Adipocyte (in vitro differentiated cells): ENCODE measurements at places on chromosomes 7 and 10.

- DNase-seq = no peak
Measured at GRCh38 chr10:34555653-34556052, 259.4 kb downstream of the PARD3 start.

DNA sequence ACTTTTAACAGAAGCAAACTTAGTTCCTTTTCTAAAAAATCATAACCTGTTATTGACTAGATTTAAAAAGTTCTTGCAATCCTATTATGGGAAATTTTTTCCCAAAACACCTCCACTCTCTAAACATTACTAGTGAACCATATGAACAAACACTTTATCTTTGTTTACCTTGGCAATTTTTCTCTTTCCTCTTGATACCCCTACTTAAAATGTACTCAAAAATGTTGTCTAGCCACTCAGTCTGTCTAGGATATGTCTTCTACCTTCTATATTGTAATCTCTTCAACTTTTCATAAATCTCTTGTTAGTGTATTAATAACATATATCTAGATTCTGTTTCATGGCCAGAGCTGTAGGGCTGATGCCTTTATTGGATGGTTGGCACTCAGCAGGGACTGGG, 630.0 kb upstream of the GRM3 start:
- DNase-seq = no peak

DNA sequence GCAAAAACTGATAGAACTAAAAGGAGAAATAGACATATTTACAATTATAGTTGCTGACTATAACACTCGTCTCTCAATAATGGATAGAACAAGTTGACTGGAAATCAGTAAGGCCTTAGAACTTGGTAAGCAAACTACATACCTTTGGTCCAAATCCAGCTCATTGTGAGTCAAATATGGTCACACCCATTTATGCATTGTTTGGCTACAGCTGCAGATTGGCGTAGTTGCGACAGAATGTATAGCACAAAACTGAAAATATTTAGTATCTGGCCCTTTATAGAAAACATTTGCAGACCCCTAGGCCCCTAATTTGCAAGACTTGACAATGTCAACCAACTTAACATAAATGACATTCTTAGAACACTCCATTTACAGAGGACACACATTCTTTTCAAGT, 103.6 kb upstream of the EGR2 start:
- no peak for DNase-seq

- DNase-seq = no peak
Measured at GRCh38 chr10:90218846-90219245, 517.5 kb downstream of the KIF20B start.

DNA sequence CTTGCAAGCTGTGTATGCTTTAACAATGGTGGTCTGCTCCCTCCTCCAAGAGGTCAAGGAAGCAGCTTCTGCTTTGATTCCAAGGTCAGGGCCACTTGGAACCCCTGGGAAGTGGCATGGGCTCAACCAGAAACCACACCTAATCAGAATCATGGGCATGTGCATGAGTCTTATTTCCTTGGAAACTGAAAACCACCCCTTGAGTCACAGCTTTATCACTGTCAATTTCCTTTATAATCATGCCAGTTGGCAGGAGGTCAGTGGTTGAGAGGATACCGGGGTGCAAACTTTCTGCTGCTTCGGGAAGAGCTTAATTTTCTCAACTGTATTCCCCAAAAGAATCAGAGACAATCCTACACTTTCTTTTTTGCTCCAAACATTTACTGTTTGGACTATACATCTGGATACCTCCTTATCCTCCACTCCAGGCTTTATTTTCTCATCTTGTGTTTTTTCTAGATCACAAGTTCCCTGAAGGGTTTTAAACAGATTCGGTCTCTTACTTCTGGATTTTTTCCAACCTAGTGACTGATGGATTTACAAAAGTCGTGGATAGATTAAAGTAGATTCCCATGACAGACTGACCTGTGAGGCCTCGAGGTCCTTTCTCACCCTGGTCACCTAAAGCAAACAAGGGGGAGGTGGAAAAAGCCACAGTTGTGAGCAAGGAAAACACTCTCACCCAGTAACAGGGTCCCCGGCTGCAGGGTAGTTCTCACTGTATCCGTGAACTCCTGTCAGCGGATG, 36.0 kb downstream of the COL17A1 start:
- peak; percentile 16 for DNase-seq

DNA sequence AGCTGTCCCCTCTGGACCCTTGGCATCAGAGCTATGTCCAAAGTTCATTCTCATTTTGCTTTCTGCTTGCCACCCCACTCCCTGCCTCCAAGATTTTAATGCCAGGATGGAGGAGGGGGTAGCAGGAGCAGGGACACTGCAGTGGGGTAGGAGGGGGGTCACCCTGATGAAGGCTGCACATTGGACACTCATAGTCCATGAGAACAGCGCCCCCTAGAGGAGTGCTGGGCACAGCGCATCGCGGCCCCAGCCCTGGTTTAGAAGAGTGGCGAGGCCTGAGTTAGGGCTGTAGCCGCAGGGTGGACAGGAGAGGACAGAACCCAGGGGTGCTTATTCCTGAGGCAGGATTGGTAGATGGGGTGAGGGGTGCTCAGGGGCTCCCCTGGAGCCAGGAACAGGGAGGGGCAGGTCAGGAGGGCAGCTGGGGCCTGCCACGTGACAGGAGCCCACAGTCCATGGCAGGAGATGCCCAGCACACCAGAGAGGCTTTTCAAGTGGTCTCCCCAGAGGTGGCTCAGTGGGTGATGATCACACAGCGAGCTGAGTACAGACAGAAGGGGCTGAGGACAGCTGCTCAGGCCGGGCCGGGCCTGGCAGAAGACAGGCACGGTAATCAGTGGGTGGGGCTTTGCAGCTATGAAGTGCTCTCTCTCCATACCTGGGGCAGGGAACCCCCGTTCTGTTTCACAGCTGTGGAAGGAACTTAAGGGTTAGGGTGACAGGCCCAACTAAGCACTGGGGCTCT, 71.4 kb downstream of the NEURL1 start:
- no peak for DNase-seq

GRCh38 chr10:73206385-73206784, 38.5 kb downstream of the FAM149B1 start:
- no peak for DNase-seq

GRCh38 chr7:192701-193480, 520 bp downstream of the FAM20C start:
- DNase-seq = peak; percentile 61

GRCh38 chr10:6002809-6003510, 25.6 kb upstream of the IL15RA start:
- no peak for DNase-seq

DNA sequence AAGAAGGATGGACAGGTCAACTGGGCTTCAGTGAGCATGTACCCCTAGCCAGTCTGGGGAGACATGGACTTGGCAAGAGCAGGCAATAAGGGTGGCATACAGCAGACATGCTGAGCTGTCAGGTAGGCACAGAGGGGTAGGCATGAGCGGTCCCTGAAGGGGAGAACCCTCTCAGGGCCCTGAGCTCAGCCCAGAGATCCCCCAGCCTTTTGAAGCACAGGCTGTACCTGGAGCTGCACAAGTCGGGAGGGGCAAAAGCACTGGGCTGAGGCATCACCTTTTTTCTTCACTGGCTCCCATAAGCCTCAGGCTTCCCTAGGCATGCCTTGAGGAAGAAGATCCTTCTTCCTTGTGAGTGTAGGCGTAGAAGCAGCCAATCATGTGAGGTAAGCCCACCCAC, 42.3 kb downstream of the ZNF727 start:
- DNase-seq = no peak

DNA sequence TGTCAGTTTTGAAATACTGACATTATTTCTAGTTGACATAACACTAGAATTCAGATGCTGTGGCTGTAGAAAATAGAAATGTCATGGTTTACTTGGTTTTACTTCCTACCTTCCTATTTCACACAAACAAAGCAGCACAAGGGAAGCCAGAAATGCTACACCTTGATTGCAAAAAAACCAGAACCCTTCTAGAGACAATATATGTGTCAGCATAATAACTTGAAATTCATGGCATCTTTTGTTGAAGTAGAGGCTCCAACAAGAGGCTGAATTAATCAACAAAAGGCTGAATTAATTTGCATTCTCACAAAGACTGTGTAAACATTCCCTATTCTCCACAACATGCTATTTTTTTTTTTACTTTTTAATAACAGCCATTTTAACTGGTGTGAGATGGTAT, 25.2 kb downstream of the ZNF117 start:
- DNase-seq = no peak

GRCh38 chr7:114916261-114916892, 5.5 kb upstream of the MDFIC start:
- DNase-seq = no peak

DNA sequence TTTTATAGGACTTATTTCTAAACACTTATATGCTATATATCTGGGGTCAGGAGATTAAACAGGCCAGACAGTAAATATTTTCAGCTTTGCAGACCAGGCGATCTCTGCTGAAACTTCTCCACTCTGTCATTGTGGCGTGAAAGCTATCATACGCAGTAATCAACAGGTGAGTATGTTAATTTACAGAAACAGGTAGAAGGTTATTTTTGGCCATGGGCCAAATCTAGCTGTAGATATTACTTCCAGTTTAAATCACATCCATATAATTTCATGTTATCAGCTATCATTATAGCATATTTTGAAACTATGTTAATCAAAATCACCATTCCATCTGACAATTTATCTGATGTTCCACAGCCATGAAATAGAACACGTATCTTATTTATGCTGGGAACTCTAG, 67.8 kb downstream of the GPR37 start:
- DNase-seq = no peak

- DNase-seq = no peak
Measured at GRCh38 chr10:4291990-4292389, 507.0 kb upstream of the KLF6 start.

GRCh38 chr7:80127412-80128160, 7.0 kb upstream of the GNAI1 start:
- no peak for DNase-seq

DNA sequence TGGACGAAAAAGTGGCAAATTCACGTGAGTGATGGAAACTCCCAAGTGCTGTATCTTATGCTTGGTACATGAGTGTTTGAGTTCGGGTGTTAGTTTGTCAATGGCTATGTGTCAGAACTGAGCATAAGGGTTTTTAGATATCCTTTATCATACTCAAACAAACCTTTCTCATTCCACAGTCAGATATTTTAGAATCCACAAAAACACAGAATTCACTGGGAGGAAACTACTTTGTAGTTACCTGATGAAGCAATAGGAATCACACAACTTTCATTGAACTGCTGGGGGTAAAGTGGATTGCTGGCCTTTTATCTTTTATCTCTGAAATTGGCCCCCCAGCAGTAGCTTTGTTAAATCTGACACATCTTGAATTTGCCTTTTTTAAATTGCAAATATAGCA, 64.0 kb downstream of the DKK1 start:
- no peak for DNase-seq

- no peak for DNase-seq
Measured at GRCh38 chr10:97134110-97134509, 51.6 kb downstream of the SLIT1 start.

DNA sequence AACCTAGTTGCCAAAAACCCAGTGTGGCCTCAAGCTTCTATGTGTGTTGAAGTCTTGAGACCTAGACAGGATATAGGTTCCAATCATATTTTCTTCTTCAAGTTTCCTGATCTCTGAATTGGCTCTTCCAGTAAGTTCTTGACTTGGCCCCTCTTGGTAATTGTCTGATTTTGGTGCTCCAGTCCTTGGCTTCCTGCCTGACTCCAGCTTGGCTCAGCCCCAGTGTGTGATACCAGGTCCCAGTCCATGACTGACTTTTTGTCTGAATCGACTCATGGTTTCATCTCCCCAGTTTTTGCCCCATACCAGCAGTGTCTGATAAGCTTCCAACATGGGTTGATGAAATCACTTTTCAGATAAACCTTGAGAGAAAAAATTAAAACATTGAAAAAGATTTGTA, 72.3 kb downstream of the FAS start:
- peak; percentile 28 for DNase-seq

DNA sequence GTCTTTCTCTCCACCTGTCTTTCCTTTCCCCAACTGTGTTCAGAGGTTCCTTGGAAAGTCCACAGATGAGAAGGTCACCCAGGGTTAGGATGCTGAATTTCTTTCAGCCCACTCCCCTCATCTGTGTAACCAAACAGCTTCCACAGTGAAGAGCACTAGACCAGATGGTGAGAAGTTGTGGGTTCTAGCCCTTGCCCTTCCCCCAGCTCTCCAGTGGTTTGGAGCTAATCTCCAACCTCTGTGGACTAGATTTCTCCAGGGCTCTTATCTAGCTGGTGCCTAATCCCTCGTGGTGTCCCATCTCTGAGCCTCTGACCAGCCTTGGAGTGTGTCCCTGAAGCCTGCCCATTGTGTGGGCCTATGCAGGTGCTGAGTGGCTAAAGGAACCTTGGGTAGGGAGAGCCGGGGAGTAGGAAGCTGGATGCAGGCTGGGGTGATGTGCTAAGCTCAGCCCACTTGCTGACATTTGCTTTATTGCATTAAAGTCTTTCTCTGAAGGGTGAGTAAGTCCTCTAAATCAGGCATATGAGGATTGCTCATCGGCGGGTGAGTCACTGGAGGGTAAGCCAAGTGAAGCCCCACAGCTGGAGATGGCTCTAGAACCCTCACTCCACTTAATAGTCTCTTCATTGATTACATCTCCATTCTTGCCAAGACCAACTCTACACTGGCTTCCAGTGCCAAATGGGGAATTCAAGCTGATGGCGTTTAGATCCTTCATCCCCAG, 14.9 kb downstream of the DUSP5 start:
- peak; percentile 72 for DNase-seq

GRCh38 chr10:17472481-17473227, 18.3 kb upstream of the ST8SIA6 start:
- DNase-seq = no peak

GRCh38 chr10:24249829-24250415, 41.0 kb downstream of the KIAA1217 start:
- DNase-seq = peak; percentile 7

- DNase-seq = no peak
Measured at GRCh38 chr7:48718731-48719378, 205.5 kb upstream of the CDC14C start.

- DNase-seq = no peak
Measured at GRCh38 chr7:126948664-126949063, 304.1 kb downstream of the GRM8 start.

DNA sequence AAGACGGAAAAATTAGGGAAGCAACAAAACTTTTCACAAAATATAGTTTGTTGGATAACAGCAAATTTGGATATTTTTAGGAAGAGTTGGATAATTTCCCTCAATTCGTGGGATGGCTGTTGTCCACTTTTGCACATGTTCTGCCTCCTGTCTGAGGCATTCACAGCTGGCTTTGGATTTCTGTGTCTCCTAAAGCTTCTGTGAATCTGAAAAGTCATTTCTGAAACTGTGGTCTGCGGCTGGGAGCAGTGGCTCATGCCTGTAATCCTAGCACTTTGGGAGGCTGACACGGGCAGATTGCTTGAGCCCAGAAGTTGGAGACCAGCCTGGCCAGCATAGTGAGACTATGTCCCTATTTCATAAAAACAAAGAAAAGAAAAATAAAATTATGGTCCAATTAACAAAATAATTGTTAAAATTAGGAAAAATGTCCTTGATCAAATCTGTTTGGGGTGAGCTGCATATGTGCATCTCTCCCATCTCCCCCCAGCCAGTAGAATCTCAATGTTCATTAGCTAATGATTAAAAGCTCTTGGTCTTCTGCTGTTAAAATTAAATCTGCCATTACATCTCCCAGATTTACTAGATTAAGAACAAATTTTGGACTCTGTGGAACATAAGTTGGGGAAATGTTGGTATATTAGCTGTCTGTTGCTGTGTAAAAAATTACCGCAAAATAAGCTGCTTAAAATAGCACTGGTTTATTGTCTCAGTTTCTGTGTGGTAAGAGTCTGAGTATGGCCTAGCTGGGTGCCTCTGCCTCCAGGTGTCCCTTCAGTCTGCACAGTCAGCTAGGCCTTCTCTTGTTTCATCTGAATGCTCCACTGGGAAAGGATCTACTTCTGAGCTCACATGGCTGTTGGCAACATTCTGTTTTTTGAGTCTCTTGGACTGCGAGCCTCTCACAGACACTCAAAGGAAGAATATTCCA, 332.0 kb upstream of the FZD1 start:
- DNase-seq = no peak
